ENCODE measurements at places on chromosomes 12 and 14.

- no peak for DNase-seq
Observed at GRCh38 chr14:87255058-87255457, 737.9 kb downstream of the GALC start.

DNA sequence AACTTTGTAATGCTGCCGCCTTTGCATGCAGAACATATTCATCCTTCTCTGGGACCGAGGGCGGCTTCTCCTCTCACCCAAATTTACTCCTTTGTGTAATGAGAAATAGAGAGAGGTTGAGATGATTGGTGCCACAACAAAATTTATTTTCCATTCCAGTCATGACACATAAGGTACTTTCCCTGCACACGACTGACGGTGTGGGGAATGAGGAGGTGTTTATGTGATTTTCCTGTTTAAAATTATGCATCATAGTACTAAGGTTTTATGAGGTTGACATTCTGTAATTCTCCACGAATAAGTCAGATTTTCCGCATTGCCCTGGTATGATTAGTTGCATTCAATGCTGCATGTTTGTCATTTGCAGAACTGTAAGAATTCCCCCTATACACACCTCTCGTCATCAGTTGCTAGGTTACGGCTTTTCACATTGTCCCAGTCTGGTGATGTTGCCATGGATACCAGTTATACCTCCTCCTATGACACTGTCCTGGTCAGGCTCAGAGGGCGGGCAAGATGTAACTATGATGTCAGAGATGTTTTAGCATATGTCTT is 23.1 kb downstream of the BICDL1 start:
- peak; percentile 21 for DNase-seq

DNA sequence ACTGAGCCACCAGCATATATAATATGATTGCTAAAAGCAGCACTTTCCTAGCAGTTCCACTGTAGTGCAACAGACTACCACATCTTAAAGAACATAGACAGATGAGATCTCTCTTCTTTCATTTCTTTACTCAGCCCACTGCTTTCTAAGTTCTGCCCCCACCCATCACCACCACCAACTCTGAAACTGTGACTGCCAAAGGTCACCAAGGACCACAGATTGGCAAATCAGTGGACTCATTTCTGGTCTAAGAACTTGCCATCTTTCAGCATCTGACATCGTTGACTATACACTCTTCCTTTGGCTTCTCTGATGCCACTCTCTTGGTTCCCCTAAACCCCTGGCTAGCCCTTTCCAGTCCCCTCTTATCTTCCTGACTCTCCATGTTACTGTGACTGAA is 38.4 kb downstream of the IFNG start:
- DNase-seq, result no peak

DNA sequence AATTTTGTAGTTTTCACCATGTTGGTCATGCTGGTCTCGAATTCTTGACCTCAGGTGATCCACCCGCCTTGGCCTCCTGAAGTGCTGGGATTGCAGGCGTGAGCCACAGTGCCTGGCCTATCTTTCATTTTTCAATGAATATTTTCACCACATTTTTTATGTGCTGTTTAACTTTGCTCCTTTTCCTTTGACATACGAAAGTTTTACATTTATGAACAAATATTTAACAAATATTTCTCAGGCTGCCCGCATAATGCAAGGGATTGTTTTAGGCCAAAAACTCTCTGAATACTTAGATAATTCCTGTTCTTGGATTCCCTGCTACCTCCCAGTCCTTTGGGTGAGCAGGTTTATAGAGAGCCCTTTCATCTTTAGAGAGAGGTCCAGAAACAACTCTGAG is 8.7 kb upstream of the CHST11 start:
- no peak for DNase-seq

GRCh38 chr14:91374287-91374878 is 43.2 kb downstream of the CCDC88C start:
- DNase-seq, result no peak

GRCh38 chr14:102280376-102280962 is 24.5 kb downstream of the MOK start:
- no peak for DNase-seq

GRCh38 chr14:63203618-63204406 is 431 bp upstream of the RHOJ start:
- DNase-seq, result peak; percentile 40

DNA sequence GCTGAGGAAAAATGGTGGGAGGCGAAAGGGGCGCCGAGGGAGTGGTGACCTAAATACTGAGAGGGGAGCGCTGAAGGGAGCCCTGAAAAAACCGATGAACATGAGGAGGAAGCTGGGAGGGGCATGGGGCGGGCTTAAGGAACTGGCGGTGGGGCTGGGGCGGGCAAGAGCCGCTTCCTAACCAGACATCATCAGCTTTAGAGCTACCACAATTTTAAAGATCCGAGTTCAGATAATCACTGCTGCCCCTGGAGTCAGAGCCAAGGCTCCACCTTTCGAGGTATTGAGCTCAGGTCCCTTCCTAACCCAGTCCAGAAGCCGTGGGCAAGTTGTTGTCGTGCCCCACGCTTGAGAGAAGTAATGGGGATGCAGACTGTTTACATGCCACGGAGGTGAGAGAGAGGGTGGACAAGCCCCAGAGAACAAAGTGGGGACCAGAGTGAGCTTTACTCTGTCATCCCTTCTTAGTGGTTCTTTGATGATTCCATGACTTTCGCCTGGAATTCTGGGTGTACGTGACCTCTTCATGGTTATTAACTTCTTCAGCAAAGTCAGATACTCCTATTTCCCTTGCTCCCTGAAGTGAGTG is 393 bp downstream of the ORMDL2 start:
- no peak for DNase-seq

- DNase-seq, result peak; percentile 70
Observed at GRCh38 chr14:59360923-59361794, 104.0 kb downstream of the GPR135 start.

DNA sequence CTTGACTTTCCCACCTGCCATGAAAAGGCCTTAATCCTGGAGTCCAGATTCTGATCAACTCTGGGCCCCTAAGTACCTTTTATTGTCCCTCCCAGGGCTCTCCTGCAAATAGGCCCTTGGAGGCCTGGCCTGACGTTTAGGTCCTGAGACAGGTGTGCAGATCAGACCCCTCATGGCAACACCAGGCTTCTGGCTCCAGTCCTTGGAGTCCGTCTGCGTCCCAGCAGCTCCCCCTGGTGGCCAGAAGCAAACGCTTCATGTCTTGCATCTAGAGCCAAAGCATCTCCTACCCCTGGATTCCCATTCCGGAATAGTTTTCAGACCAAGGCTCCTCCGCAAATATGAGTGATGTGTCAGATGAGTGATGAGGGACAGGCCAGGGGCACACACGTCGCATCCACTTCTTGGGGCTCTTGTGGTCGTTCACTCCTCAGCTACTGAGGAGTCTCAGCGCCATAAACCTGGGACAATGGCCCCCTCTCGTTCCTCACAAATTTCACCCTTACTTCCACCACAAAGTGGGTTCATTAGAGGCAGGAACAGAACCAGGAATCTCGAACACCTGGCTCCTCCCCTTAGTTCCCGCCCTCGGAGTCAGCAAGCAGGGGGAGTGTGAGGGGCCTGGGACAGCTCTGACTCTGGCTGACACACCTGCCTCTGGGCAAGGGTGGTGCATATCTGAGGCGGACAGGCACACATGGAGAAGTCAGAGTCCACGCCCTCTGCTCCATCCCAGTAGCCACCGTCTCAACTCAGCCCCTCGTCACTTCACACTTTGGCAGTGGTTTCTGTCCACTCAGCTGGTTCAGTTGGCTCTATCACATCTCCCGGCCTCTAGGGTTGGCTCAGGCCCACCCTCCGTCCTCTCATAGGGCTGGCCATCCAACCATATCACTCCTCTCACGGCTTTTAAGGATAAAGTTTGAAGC is 77.9 kb upstream of the PWP1 start:
- DNase-seq, result peak; percentile 84

DNA sequence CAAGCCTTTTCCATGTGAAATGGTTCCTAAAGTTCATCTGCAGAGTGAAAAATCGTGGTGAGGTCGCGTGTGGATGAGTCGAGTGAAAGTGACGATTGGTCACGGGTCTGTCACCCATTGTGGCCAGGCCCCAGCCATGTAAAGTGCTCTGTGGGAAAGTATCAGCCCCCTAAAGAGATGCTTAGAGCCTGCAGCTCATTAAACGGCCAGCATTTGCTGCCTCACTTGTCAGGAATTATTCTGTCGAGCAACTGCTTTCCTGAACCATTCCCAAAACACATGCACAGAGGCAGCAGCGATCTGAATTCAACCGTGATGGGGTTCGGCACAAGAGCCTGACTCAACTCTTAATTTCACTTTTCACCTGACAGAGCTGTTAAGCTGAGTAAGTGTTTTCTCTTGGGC is 16.0 kb downstream of the DBX2 start:
- no peak for DNase-seq

- no peak for DNase-seq
Observed at GRCh38 chr14:43165651-43166050, 1341.4 kb downstream of the FSCB start.

GRCh38 chr12:19298836-19299605 is 140.3 kb upstream of the AEBP2 start:
- no peak for DNase-seq

GRCh38 chr14:104953097-104953496 is 25.1 kb downstream of the AHNAK2 start:
- no peak for DNase-seq
